ENCODE measurements at places on chromosomes 7 and 10.
A peak's percentile ranks its signal among the peaks of the same experiment; 100 is the strongest.

DNA sequence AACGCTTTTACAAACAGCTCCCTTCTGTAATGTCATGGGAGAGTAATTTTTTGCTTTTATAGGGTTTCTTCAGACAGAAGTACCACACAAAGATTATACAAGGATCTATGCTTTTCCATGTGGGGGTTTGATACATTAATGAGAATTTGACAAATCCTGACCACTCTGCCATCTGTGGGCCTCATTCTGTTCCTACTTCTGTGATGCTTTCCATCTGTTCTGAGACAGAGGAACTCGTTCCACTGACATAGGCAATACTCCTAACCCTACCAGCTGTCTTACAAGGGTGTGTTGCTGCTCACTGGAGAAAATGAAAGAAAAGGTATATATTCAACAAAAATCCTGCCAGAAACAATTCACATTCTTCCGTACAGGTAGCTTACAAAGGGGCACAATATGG lies 59.4 kb upstream of the NAMPT start:
- DNase-seq: no peak

DNA sequence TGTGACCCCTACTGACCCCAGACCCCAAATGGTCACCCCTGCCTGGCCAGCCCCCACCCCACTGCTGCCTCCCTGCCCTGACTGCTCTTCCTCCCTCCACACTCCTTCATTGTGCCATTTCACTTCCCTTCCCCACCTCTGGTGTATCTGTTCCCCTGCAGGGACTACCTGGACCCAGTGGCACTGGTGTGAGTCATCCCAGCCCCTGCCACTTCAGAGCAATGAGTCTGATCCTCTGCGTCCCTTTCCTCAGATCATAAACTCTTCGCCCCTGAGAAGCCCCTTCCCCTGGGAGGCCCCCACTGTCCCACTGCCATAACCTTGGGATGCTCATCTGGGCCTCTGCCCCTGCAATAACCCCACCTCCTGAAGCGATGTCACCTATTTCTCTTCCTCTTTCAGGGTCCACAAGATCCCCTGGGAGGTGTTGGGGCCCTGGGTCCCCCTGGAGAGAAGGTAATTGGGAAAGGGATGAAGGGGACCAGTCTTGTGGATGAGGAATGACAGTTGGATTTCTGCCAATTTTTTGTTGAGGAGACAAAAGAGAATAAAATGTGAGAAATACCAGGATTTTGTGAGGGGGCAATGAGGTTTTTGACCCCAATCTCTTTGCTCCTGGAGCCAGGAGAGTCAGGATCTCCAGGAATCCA lies 19.1 kb upstream of the VOPP1 start:
- DNase-seq: no peak

- no peak for DNase-seq
Measured at GRCh38 chr10:78640796-78641636, 427.8 kb upstream of the ZMIZ1 start.

GRCh38 chr7:137934176-137934826 lies 67.6 kb downstream of the CREB3L2 start:
- no peak for DNase-seq

DNA sequence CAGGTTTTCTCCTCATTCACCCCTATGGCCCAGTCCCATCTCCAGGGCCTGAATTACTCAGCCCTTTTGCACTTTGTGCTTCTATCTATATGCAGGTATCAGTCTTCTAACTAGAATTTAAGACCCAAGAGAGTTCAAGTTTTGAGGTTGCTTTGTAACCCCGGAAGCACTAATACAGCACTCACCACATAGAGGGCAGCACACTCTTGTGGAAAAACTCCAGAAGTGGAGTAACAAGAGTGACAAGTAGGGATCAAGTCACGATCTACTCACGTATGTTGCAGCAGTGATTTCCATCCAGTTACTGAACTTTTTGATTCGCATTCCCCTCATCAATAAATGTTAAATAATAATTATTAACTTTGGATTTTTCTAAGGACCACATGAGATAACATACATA lies 151.0 kb downstream of the CHCHD3 start:
- DNase-seq: no peak

- DNase-seq: no peak
Measured at GRCh38 chr7:39838326-39838725, 111.7 kb upstream of the CDK13 start.

- no peak for DNase-seq
Measured at GRCh38 chr10:4448030-4448429, 378.0 kb upstream of the AKR1E2 start.

GRCh38 chr10:27440478-27440877 lies 63.6 kb upstream of the RAB18 start:
- no peak for DNase-seq

- DNase-seq: no peak
Measured at GRCh38 chr10:58742141-58742540, 229.5 kb downstream of the BICC1 start.

GRCh38 chr10:96670786-96671185 lies 49.5 kb downstream of the PIK3AP1 start:
- DNase-seq: no peak

- no peak for DNase-seq
Measured at GRCh38 chr7:93879356-93879755, 11.2 kb downstream of the TFPI2 start.

GRCh38 chr7:118372530-118372929 lies 148.0 kb downstream of the ANKRD7 start:
- DNase-seq: no peak

DNA sequence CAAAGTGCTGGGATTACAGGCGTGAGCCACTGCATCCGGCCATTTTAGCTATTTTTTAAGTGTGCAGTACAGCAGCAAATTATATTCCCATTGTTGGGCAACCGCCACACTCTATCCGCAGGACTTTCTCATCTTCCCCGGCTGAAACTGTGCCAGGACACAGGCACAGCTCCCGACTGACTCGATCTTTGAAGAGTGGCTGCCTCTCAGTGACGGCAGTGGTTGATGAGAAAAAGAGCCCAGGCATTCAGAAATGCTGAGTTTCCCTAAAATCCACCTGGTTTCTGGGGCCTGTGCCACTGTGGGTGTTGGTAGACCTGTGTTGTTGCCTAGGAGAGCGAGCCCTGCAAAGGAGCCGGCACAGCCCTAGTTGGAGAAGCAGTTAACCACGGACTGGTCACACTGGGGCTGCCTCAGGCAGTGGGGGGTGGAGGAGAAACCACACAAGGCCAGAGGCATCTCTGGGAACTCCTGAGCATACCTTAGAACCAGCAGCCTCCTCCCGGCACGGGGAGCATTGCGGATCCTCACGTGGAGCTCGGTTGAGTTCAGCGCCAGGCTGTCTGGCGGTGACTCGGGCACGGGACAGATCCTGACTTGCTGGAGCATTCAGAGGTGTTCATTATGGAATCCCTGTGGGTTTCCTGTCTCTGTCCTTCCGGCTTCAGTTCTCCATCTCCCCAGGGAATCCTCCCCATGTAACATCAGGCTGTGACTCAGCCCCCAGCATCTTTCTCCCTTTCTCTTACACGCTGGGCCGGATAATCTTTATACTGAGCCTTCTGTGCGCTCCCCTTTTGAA lies 16.2 kb downstream of the PFKFB3 start:
- no peak for DNase-seq

DNA sequence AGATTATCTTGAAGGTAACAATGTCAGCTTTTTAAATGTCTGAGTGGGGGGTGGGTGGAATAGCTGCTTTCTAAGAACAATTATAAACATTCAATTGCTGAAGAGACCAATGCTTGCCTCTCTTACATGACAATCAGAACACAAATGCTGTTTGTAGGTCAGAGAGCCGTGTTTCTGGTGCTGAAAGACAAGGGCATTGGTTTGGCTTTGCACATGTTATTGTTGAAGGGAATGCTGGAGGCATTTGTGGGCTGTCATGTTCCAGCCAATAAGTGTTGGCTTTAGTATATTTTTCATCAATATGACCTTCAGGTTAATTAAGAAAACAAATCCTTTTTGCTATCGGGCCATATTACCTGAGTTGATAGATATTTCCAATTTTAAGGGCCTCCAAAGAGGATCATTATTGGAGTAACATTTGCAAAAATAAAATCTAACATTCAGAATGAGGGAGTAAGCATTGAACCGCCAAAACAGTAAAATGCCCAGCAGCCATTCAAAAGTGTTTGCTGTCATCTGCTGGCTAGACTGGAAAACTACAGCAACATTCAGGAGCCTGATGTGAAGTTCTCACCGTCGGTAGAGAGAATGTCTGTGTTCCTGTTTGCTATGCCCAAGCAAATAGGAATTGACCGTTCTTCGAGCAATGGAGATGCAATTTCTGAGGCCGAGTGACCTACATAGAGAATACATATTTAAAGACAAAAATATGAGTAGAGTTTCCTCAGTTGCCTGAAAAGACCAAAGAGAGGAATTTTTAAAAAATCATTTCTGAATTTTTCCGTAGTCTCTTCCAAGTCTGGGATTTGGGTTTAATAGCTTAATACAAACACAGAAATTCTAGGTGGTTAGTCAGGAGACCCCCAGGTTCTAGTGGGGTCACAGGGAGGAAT lies 118.9 kb downstream of the APBB1IP start:
- no peak for DNase-seq

GRCh38 chr7:142379201-142379885 lies 121.5 kb upstream of the PRSS58 start:
- DNase-seq: no peak

- no peak for DNase-seq
Measured at GRCh38 chr10:100345570-100346330, 1.3 kb upstream of the SCD start.

DNA sequence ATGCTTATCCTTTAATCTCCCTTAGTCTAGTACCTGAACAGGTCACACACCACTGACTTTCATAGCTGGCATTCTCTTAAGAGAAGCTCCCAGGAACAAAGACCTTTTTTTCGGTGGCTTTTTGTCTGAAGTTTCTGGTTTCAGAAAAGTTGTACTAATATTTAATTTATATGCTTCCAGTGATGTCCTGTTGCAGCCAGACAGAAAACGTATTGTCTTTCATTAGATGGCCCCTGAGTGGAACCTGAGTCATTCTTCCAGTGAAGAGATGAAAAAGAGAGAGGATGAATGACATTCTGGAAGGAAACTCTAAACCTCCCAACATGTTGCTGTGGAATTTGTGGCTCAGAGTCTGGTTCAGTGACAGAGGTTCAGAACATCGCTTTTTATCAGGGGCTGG lies 274.8 kb upstream of the TAC1 start:
- DNase-seq: no peak

DNA sequence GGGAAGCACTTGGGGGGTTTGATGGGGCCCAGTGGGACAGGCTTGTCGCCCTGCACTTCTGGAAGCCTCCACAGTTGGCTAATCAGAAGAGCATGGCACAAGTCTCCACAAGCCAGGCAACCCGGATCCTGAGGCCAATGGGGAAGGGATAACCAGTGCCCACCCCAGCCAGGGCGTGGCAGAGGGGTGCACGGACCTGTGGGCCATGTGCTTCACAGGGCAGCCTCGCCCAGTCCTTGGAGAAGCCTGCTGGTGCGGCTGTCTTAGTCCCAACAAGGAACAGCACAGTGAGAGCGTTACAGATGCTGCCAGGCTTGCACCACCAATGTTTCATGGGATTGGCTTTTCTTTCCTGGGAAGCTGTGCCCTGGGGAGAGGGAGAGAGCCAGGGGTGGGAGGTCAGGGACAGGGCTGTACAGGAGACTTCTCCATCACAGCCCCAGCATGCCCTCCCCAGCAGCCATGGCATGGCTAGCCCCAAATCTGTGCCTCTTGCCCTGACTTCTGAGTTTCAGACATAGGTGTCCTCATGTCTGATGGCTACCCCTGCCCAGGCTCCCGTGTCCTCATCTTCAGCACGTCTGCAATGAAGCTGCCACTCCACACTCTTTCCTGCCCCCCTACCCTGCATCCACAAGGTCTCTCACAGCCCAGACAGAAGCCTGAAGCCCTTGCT lies 116.0 kb downstream of the PTPN20 start:
- DNase-seq: peak; percentile 17

- DNase-seq: no peak
Measured at GRCh38 chr7:141646826-141647480, 55.0 kb downstream of the DENND11 start.

DNA sequence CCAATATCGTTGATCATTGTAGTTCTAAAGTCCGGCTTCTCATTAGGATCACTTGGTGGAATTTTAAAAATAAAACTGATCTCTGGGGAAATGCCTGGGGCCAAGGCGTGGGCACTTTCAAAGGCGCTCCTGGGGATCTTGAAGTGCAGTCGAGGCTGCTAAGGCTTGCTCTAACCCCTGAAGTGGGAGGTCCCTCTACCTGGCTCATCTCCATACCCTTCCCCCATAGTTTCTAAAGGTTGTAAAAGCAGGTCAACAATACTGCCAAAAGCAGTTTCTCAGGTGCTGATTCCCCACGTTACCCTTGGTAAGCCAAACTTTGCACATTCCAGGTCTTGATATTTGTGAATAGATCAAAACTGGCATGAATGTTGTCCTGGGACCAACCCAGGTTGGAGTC lies 79.0 kb upstream of the SP8 start:
- no peak for DNase-seq

DNA sequence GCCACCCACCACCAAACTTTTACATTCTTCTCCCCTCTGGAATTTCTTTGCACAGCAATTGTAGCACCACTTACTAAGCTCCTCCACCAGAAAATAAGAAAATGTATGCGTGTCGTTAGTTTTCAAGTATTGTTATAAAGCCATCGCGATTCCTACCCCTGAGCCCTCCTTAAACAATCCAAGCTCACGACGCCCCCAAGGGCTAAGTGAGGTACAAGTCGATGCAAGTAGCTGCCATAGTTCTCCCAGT lies 1.3 kb downstream of the FRAT2 start:
- no peak for DNase-seq

GRCh38 chr10:72315611-72316385 lies 38.9 kb downstream of the DNAJB12 start:
- DNase-seq: peak; percentile 85

GRCh38 chr10:112810711-112811151 lies 139.3 kb upstream of the TCF7L2 start:
- peak; percentile 21 for DNase-seq

DNA sequence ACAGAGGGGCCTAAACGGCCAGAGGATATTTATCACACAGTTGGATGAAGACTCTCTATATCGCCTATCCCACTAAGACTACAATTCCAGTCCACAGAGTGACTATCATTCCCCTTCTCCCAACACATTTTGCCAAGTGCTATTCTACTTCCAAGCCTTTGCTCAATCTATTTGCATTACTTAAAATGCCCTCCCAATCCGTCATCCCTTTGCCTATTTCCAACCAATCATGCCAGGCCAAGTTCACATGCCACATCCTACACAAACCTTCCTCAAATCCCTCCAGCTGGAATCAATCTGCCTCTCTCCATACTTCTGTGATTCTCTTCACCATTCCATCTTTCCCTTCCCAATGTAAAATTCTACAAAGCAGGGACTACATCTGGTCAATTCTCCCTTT lies 38.2 kb downstream of the SMURF1 start:
- DNase-seq: no peak

GRCh38 chr10:73262105-73262730 lies 9.8 kb upstream of the MRPS16 start:
- no peak for DNase-seq

DNA sequence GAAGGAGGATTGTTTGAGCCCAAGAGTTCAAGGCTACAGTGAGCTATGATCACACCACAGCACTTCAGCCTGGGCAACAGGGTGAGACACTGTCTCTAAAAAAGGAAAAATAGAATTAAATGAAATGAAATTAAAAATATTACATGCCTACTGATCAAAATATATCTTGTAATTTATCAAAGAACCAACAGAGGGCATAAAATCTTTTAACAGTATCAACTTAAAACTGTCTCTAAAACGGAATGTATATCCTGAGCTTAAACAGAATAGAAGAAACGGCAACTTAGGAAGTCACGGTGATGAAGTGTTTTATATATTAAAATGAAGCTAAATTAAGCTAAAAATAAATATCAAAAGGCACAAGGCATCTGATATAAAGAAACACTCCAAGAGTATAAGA lies 78.8 kb downstream of the MTPAP start:
- DNase-seq: no peak

GRCh38 chr7:156985101-156985992 lies 25.1 kb downstream of the MNX1 start:
- DNase-seq: no peak
